ENCODE measurements at places on chromosomes 2 and 18.

DNA sequence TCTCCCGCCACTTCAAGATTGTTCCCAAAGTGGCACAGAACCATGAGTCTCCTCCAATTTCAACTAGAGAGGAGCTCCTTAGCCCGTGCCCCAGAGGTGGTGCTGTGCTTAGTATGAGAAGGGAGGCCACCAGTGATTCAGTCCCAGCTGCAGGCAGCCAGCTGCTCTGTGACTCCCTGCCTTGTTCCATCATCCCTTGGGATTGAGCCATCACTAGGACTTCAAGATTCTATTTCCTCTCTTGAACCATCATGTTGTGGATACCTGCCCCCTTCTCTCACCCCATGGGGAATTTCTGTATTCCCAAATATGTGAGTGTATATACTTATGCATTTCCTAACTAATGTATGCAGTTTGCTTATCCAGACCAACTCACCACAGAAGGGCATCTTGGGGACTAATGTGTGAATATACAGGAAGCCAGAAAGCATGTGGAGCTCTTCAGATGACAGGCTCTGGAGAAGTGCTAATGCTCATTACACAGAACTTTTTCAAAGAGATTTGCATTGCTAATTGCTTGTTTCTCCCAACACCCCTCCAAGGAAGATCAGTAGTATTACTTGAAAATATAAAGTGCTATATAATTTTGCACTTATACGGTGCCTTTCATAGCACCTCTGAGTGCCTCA is 111.0 kb upstream of the MAP3K20 start:
- no peak for DNase-seq

- no peak for DNase-seq
Observed at GRCh38 chr18:36769611-36770314, 59.0 kb downstream of the TPGS2 start.

DNA sequence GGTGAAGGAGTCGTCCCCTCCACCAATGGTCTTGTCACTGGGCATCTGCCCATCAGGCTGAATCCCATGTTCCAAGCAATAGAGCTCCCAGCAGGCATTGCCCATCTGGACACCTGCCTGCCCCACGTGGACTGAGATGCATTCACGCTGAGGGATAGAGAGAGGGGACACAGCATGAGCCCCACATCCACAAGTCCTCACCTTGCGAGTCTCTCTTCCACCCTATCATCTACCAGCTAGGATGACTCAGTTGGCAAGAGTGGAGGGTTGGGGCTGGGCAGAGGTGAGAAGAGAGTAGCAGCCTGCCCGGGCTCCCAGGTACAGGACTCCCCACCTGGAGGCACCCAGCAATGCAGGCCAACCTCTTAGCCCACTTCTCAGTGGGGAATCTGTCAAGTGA is 959 bp upstream of the TUBA4B start:
- DNase-seq = peak; percentile 8

DNA sequence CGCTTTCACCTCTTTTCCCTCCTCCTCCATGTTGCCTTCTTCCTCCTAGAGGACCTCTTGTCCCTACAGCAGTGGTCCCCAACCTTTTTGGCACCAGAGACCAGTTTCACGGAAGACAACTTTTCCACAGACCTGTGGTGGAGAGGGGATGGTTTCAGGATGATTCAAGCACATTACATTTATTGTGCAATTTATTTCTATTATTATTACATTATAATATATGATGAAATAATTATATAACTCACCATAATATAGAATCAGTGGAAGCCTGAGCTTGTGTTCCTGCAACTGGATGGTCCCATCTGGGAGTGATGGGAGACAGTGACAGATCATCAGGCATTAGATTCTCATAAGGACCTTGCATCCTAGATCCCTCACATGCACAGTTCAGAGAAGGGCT is 152.2 kb upstream of the NCKAP5 start:
- DNase-seq = no peak

GRCh38 chr18:10515456-10515855 is 10.4 kb upstream of the NAPG start:
- DNase-seq = no peak

- DNase-seq = no peak
Observed at GRCh38 chr18:32156855-32157254, 33.0 kb upstream of the MEP1B start.

GRCh38 chr18:56568986-56569385 is 69.4 kb downstream of the TXNL1 start:
- DNase-seq = no peak

GRCh38 chr18:72378016-72378415 is 166.1 kb downstream of the CBLN2 start:
- no peak for DNase-seq

DNA sequence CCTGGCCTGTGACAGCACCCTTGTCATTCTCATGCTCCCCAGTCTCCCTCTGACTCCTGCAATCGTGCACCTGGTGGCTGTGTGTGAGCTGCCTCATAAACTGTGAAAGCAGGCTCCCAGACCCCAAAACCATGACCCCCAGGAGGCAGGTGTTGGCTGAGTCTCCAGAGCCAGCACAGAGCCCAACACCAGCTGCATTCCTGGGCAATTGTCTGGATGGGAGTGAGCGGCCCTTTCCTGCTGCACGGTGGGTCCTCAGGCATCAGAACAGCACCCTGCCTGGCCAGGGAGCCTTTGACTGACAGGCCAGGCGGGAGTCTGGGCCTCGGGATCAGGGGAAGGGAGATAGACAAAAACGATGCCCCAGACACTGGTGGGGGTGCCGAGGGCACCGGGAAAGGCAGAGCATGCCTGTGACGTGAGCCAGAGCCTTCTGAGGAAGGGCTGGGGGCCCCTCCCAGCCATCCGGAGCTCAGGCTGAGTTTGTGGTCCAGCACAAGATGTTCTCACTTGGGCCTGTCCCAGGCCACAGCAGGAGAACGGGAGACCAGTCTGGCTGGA is 135.1 kb upstream of the GPC1 start:
- DNase-seq = no peak

DNA sequence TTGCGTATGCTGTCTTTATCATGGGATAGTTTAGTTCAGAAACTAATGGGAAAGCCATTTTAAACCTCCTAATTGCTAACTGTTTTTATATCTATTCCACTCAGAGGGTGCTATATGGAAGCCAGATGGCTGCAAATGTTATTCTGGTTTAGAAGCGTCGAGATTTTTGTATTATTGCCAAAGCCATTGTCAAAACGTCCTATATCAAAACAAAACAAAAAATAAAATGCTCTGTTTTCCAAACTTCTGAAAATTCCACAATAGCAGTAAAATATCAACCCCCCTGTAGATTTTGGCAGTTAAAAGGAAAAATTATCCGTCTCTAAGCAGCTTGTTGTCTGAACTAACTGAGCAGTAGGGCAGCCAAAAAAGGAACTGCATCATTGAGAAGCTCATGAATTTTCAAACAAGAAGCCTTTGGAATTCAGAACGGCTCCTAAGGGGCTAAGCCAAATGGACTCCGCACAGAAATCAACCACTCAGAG is 195.4 kb upstream of the CWC22 start:
- DNase-seq = no peak

GRCh38 chr2:18790509-18791171 is 201.3 kb upstream of the NT5C1B start:
- no peak for DNase-seq

DNA sequence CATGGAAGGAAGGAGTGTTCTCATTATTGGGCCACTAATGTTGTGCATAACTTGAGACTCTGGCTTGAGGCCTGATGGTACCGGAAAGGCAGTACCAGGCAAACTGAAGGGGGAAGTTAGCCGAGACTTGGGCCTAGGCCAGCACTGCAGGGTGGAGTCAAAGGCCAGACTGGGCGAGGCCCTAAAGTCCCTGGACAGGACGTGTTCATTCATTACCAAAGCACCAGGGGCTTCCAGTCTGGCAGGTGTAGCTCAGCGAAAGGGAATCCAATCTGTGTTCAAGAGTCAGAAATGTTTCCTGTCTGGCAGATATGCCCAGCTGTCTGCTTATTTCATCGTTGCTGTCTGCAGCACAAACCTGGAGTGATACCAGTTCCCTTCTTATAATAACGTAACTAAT is 4.7 kb upstream of the ITSN2 start:
- DNase-seq = no peak

DNA sequence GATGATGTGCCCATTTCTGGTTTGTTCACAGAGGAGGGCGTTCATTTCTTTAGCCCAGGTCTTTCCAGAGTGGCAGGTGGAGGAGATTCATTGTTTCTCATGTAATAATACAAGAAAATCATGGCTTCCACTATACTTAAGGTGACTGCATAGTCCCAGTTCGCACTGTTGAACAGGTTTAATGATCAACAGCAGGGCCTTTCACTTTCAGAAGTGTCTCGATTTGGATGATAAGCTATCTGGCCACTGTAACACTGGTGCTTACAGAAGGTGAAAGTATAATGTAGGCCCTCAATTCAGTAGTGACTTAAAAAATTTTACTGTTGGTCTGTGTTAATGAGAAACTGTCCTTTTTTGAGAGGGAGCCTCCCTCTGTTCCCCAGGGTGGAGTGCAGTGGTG is 1.4 kb downstream of the RMC1 start:
- no peak for DNase-seq

DNA sequence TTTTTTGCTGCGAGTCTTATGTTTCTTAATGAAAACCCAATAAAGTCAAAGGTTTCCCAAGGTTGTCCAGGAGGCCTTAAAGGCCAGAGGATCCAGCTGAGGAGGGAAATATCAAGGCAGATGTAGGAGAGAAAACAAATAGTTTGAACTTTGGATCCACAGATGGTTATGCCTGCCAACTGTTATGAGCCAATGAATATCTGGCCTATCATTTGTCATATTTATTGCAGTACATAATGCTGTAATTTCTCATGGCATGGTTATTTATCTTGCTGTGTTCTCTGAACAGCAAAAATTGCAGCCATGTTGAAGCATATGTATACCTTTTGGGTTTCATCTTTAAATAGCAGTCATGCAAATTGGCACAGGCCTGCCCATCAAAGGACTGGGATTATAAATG is 38.2 kb upstream of the CAVIN2 start:
- no peak for DNase-seq

DNA sequence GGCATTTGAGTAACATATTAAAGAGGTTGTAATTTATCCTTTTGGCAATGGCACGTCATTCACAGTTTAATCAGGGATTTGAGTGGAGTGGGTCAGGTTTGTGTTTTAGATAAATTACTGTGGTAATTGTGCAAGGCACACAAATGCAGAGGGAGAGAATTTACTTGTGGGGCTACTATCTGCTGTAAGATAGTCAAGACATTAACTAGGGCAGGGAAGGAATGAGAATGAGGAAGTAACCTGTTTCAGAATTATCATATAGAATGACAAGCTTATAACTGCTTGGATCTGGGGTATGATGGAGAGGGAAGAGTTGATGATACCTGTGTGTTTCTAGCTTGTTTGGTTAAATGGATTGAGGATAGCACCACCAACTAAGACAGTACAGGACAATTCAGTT is 58.9 kb upstream of the ZSWIM2 start:
- no peak for DNase-seq

All from stimulated activated CD4-positive, alpha-beta T cell treated with anti-CD3 and anti-CD28 coated beads, Interleukin-15, amount 100 ng/mL, for 1 hour (primary cell).